ENCODE measurements at places on chromosomes 6 and 20. TPM values are rescaled to one million over a fixed set of nuclear protein-coding genes. Genes with fewer than 3 reads are reported as not detected.

Gene TINAG
- total RNA-seq = not detected

Gene EPHA7
- total RNA-seq = not detected

Gene PRKN
- 8.0 TPM for total RNA-seq

Gene ZNF343
- 6.2 TPM for total RNA-seq

Gene MRPS18A
- total RNA-seq = 69.9 TPM

Gene TRERF1
- total RNA-seq = 1.8 TPM

Gene SAMD5
- 3.3 TPM for total RNA-seq

Gene HCRTR2
- not detected for total RNA-seq

Gene BTNL2
- not detected for total RNA-seq

Gene NMBR
- total RNA-seq = not detected

Gene MYLK4
- total RNA-seq = 0.33 TPM

Gene PARD6B
- 0.36 TPM for total RNA-seq

Gene BCAS1
- total RNA-seq = under 0.01 TPM

Gene GPR63
- 0.33 TPM for total RNA-seq

Gene PPIL4
- total RNA-seq = 30.2 TPM

Gene SAMD10
- total RNA-seq = 2.1 TPM

Gene HAO1
- total RNA-seq = not detected

Gene GTSF1L
- not detected for total RNA-seq

Gene PKIB
- 20.7 TPM for total RNA-seq

Gene BRD2
- 122 TPM for total RNA-seq

Gene OR5V1
- not detected for total RNA-seq

Gene ATF6B
- total RNA-seq = 30.7 TPM

Gene MOXD1
- 39.3 TPM for total RNA-seq

Gene SLC26A8
- not detected for total RNA-seq

Gene TCP11
- total RNA-seq = not detected

Gene SIRPB1
- 2.5 TPM for total RNA-seq

Gene CD24
- 0.33 TPM for total RNA-seq

Gene FOXQ1
- not detected for total RNA-seq

Gene EIF6
- total RNA-seq = 106 TPM

Gene PRICKLE4
- 0.31 TPM for total RNA-seq

Gene ZBP1
- not detected for total RNA-seq

Data from melanocyte of skin (primary cell).